Mucosa of descending colon (tissue), 3 donors: ENCODE measurements at places on chromosomes 4 and X. TPM values are rescaled to one million over a fixed set of nuclear protein-coding genes. Genes with fewer than 3 reads are reported as not detected.

Gene TSPAN7
- 138 TPM for total RNA-seq

Gene NXF3
- total RNA-seq: 0.32 TPM

Gene F8A3
- total RNA-seq: 5.0 TPM

Gene GPM6B
- total RNA-seq: 1.3 TPM

Gene NPY2R
- 0.51 TPM for total RNA-seq

Gene LRP2BP
- 0.41 TPM for total RNA-seq

Gene CPLX1
- total RNA-seq: 3.4 TPM

Gene PCSK1N
- 13.8 TPM for total RNA-seq

Gene L1CAM
- 7.0 TPM for total RNA-seq

Gene OPRPN
- not detected for total RNA-seq

Gene CSAG2
- not detected for total RNA-seq

Gene CT45A10
- not detected for total RNA-seq

Gene XPNPEP2
- 4.9 TPM for total RNA-seq

Gene NPFFR2
- total RNA-seq: not detected

Gene SPIN3
- total RNA-seq: 11.0 TPM

Gene CAPN6
- 0.75 TPM for total RNA-seq

Gene CFAP99
- total RNA-seq: 1.2 TPM
